ENCODE measurements at places on chromosomes 6 and 20. TPM values are rescaled to one million over a fixed set of nuclear protein-coding genes. Genes with fewer than 3 reads are reported as not detected.

Gene AIF1
- total RNA-seq, result 1.6 TPM

- no peak for DNase-seq
These were observed 31.5 kb upstream of the FKBP1A start for GRCh38 chr20:1424336-1424735.

DNA sequence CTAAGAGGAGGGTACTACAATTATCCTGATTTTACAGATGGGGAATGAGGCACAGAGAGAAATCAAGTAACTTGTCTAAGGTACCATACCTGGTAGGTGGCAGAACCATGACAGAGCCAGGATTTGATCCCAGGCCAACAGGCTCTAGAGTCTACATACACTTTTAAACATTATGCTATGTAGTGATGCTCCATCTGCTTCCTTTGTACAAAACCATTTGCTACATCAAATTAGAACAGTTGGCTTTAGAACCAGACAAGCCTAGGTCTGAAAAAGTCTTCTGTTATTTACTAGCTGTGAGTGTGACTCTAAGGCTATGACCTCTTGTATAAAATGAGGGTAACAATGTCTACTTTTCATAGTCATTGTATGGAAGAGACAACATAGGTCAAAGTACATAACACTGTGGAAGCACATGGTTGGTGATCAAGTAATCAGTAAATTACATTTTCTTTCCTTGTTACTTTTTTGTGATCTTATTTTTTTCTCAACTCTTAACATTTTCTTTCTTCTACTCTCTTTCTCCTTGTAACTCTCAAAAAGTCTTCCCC, 122.1 kb downstream of the PDSS2 start:
- DNase-seq, result no peak

Gene PDSS2
- total RNA-seq, result 6.6 TPM

- no peak for DNase-seq
These were observed 84.0 kb upstream of the SMLR1 start for GRCh38 chr6:130743175-130743574.

DNA sequence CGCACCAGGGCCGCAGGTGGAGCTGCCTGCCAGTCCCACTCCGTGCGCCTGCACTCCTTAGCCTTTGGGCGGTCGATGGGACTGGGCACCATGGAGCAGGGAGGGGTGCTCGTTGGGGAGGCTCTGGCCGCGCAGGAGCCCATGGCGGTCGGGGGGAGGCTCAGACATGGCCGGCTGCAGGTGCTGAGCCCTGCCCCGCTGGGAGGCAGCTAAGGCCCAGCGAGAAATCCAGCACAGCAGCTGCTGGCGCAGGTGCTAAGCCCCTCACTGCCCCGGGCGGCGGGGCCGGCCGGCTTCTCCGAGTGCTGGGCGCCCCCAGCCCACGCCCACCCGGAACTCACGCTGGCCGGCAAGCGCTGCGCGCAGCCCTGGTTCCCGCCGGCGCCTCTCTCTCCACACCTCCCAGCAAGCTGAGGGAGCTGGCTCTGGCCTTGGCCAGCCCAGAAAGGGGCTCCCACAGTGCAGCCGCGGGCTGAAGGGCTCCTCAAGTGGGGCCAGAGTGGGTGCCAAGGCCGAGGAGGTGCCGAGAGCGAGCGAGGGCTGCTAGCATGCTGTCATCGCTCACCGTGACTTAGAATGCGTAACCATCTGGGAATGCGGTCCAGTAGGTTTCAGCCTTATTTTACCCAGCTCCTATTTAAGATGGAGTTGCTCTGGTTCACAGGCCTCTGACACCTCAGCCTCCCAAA, 77.3 kb downstream of the C6orf52 start:
- no peak for DNase-seq

- no peak for DNase-seq
These were observed 58.9 kb upstream of the GATA5 start for GRCh38 chr20:62534526-62535221.

GRCh38 chr6:68689910-68690309, 54.8 kb downstream of the ADGRB3 start:
- no peak for DNase-seq

Gene OOEP
- total RNA-seq, result 0.46 TPM

DNA sequence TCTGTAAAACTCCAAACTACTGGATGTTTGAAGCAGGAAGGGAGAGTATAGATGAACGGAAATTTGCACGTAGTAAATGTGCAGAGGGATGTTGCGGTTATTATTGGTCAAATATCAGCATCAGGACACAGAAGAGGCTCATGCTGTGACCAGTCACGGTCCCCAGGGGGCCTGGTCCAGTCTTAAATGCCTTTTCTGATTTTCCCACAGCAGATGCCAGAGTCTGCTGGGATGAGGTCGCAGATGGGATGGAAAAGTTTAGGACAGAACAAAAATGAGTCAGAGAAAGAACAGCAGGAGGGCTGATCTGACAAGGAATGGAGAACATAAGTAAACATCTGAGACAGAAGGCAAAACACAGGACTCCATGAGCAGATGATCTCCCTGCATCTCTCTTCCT, 11.7 kb upstream of the SIRPG start:
- no peak for DNase-seq

DNA sequence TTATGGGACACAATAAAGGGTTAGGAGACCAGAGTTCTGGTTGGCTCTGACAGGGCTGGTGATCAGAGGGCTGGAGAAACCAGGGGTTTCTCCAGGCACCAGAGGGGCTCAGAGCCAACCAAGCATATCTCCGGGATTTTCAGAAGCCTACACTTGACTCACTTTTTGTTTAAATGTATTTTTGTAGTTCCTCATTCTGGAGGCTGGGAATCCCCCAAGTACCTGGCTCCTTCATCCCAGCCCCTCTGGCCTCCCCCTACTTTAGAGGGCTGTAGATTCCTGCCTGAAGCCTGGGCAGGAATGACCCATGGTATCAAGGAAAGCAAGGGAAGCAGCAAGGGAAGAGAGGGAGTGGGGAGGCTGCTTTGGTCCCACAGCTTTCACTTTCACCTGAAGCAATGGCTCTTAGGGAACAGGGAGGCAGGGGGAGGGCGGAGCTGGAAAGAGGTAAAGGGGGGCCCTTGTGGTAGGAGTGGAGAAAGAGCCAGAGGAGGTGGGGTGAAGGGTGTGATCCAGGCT, 973 bp downstream of the CD40 start:
- DNase-seq, result no peak

Gene SRMS
- not detected for total RNA-seq

GRCh38 chr20:1833728-1834726, 61.2 kb upstream of the SIRPA start:
- DNase-seq, result no peak

GRCh38 chr6:20202699-20203302, 9.5 kb downstream of the MBOAT1 start:
- no peak for DNase-seq

DNA sequence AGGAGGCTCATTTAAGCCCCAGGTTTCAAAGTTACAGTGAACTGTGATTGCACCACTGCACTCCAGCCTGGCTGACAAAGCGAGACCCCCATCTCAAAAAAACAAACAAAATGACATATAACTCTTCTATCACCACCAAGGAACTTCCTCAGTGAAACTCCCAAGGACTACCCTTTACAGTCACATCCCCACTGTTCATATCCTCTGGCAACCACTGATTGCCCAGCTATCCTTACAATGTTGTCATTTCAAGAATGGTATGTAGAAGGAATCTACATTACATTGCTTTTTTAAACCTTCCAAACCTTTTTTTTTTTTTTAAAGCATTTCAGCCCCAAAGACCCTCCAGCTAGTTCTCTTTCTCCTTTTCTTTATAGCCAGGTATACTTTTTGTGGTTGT, 123.1 kb upstream of the CARMIL1 start:
- DNase-seq, result no peak

Gene RBPJL
- total RNA-seq, result 270 TPM

DNA sequence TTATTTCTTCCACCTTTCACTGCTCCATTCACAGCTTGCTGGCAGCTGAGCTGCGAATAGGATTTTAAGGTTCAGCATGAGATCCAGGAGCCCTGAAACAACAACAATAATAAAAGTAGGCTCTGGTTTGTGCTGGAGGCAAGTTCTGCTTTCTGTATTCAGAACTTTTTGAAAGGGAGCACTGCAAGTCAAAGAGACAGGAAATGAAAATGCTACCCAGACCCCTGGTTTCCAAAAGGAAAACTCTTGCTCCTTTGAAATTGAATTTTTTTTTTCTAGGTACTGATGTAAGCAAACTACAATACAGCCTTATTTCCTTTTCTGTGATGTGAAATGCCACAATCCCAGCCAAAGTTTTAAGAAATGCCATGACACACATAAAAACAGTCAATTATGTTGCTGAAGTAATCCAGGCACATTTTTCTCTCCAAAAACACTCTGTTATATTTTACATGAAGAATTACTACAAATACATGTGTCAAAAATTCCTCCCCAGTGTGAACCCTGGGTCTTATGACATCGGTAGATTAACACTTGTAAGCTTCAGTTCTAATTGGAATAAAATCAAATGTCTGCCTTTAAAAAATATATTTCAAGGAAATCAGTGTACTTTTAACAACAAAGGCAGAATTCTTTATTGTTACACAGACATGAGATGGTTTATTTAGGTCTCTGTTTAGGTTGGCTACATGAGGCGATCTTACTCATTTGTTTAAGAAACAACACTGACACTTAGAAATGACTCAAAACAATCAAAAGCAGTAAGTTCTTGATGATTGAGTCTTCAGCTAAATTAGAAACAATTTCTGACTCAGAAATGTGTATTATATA, 656.7 kb downstream of the EPHA7 start:
- no peak for DNase-seq

- no peak for DNase-seq
These were observed 250.4 kb downstream of the NKAIN2 start for GRCh38 chr6:124054034-124054433.
